Activated CD4-positive, alpha-beta T cell treated with anti-CD3 and anti-CD28 coated beads, Interleukin-2, amount 50 U/mL, for 48 hours (primary cell): ENCODE measurements at places on chromosomes 16 and 17.
A peak's percentile ranks its signal among the peaks of the same experiment; 100 is the strongest.

DNA sequence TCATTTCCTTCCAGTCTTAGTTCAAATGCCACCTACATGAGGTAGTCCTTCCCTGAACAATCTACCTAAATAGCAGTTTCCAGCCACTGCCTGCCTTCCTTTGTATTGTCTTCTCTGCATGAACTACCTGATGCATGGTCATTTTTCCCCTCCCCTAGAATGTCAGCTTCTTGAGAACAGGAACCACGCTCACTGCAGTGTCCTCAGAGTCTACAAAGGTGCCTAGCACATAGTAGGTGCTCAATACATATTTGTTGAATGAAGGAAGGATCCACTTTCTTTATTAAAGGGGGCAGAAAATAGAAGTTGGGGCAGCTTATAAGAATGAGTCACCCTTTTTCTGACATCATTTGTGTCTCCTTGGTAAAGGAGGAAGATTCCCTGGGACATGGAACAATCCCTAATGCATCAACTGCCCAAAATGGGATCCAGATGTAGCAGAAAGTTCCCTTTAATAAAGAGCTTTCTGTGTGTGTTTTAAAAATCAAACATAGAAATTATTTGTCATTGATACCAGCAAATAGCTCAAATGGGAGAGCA, 4.4 kb upstream of the CYLD start:
- no peak for DNase-seq

DNA sequence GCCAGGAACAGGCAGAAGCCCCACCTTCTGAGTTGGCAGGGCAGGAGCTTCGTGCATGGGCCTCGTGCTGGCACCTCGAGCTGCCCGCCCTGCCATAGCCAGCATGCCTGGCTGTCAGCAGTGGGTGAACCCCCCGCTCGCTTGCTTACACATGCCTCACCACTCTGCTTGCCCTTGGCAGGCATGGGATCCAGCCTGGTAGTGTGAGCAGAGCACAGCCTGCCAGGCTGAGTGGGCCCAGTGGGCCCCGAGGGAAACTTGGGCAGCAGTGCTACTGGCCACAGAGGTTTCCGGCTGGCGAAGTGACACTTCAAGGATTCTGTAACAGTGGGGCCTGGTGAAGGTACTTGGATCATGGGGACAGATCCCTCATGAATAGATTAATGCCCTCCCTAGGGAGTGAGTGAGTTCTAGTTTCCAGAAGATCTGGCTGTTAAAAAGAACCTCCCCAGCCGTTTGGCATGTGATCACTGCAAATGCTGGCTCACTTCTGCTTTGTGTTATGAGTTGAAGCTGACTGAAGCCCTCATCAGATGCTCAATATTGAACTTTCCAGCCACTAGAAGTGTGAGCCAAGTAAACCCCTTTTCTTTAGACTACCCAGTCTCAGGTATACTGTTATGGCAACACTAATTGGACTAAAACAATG, 114.7 kb downstream of the BCAS3 start:
- DNase-seq, result no peak

DNA sequence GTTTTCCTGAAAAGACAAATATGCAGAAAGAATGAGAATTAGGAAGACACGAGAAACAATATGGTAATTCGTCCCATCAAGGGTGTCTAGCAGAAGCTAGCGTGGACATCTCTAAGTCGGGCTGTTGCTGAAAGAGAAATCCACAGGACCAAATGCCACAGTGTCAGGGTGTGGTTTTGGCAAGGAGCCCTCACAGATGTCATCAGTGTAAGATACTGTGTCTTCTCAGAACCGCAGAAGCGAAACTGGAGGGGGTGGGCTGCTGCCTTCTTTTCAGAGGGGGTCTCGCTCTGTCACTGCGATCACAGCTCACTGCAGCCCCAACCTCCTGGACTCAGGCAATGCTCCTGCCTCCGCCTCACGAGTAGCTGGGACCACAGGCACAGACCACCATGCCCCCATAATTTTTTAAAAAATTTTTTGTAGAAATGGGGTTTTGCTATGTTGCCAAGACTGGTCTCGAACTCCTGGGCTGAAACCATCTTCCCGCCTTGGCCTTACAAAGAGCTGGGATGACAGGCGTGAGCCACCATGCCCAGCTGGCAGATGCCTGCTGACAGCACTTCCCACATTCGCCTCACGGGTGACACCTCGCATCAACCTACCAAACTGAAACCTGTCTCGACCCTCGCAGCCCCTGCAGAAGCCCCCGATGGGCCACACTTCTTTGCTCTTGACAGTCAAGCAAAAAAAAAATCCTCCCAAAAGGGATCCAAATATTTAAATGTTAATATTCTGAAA, 26.2 kb downstream of the TRAP1 start:
- DNase-seq, result no peak

DNA sequence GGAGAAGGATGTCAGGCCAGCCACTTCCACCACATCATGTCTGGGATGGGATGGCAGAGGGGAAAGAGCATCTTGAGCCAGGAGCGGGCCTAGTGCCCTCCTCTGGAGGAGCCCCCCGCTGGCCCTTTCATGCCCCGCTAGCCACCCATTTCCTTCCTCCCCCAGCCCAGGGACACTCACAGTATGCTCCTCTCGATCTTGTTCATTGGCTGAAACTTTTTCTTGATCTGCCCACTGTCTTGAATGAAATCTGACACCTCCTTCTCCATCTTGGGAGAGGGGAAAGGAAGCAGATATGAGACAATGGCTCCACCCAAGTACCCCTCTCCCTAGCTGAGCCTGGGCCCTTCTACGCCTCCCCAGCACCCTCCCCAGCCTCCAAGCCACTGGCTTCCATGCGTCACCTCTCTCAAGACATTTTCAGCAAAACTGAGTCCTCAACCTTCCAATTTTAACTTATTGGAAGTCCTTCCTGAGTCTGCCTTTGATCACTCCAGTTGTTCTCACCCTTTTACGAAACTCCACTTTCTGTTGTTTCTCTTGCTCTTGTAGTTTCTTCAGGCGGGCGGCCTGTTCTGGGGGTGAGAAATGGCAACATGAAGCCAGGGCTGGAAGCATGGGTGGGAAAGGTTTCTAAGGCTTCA, 7.2 kb downstream of the SPAG7 start:
- DNase-seq, result no peak

DNA sequence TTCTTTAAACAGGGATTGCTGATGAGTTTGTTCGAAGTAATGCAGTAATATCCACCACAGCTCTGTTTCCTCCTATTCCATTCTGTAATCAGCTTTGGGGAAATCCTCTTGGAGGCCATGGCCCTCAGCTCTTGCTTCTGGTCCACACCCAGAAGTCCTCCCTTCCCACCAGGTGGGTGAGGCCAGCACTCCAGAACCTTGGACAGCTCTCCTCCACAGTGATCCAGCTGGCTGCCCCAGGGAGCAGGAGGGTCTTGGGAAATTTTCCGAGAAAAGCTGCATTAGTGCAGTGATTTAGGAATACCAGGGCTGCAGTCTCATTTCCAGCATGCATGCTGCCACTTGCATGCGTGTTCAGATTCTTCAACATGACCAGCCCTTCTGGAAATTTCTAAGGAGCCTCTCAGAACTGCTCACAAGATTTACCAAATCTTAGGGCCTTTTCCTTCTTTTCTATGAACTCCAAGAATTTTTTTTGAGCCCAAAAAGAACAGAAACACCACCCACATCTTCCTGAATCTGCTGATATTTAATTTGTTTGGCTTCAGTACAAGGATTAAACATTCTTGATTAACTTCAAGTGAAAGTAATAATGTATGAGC, 4.2 kb downstream of the SMPD3 start:
- DNase-seq, result no peak

- no peak for DNase-seq
Observed at GRCh38 chr16:74583926-74584666, 22.8 kb downstream of the GLG1 start.

GRCh38 chr17:73952480-73953205, 250.8 kb upstream of the RPL38 start:
- peak; percentile 48 for DNase-seq

GRCh38 chr17:51640108-51640622, 379.8 kb downstream of the UTP18 start:
- peak; percentile 3 for DNase-seq

DNA sequence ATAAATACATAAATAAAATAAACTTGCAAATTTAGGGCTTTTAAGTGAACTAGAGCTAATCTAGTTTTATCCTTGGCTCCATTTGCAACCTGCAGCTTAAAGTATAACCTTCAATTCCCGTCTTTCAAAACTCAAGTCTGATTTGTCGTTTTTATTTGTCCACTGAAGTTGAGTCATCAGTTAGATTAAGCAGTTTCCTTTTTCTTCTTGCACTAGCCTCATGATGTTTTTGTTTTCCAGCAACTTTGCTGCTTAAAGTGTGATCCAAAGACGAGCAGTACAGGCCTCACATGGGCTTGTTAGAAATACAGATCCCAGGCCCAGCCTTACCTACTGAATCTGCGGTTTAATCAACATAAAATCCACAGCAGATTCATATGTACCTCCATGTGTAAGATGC, 13.8 kb downstream of the ARSG start:
- DNase-seq, result no peak

DNA sequence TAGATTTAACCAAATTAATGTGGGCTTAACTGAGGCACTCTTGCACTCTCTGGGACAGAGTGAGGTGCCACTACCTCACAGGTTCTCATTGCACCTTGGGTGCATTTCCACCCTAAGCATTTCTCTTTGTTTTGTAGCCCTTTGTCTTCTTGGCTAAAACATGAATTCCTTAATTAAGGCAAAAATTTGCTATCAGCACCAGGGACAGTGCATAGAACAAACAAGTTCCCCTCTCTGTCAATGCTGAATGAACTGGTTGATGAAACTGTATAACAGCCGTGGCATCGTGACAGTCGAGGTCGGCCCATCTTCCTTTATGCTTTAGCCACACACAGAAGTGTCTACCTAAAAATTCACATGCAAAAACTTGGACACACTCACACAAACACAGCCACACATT, 74.8 kb downstream of the HS3ST2 start:
- no peak for DNase-seq

- DNase-seq, result no peak
Observed at GRCh38 chr17:68255731-68256538, 8.1 kb downstream of the AMZ2 start.

DNA sequence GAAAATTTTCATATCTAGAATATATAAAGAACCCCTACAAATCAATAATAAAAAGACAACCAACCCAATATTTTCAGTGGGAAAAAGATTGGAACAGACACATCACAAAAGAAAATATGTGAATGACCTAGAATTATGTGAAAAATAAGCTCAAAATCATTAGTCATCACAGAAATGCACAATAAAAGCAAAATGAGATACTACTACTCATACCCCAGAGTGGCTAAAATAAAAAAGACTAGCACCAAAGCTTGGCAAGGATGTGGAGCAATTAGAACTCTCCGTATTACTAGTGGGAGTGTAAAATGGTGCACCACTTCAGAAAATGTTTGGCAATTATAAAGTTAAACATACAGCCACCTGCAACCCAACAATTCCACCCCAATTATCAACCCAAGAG, 48.0 kb upstream of the CDH5 start:
- DNase-seq, result no peak

DNA sequence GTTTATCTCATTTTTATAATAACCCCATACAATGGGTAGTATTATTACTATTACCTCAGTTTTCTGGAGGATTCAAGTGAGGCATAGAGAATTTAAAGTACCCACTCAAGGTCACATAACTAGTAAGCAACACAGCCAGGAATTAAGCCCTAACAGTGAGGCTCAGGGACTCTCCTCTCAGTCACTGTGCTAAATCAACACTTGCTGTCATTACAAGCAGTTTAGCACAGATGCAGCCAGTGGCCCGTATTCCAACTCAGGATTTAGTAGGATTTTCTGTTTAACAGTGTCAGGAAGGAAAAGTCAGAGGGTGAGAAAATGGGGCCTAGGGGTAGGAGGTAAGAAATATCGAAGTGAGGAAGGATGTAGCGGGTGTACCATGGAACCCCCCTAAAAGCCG, 536.9 kb downstream of the TMEM114 start:
- no peak for DNase-seq

- DNase-seq, result peak; percentile 45
Observed at GRCh38 chr17:41340934-41341861, 9.4 kb downstream of the KRT33A start.

DNA sequence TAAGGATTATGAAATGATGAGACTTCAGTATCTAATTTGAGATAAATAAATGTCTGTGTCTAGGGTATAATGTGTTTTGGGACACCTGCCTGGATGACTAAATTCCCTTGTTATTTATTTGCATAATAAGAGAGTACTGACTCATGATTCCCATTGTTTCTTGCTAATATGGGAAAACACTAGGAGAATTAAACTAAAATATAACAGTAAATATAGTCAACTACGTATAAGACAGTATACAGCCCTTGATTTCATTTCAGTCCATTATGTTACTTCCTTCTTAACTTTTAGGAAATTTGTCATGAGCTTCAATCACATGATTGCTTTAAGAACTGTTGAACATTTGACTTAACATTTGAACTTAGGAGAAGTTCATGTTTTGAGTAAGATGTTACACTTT, 62.4 kb downstream of the VMP1 start:
- DNase-seq, result no peak
